ENCODE measurements at places on chromosomes 16 and 17.

GRCh38 chr17:65463242-65463641 lies 98.2 kb downstream of the AXIN2 start:
- DNase-seq, result no peak

GRCh38 chr16:66004699-66005098 lies 361.8 kb upstream of the CDH5 start:
- DNase-seq, result no peak

GRCh38 chr17:77572065-77572601 lies 386.4 kb upstream of the TNRC6C start:
- no peak for DNase-seq

GRCh38 chr17:50893183-50893993 lies 27.2 kb upstream of the TOB1 start:
- DNase-seq, result no peak

DNA sequence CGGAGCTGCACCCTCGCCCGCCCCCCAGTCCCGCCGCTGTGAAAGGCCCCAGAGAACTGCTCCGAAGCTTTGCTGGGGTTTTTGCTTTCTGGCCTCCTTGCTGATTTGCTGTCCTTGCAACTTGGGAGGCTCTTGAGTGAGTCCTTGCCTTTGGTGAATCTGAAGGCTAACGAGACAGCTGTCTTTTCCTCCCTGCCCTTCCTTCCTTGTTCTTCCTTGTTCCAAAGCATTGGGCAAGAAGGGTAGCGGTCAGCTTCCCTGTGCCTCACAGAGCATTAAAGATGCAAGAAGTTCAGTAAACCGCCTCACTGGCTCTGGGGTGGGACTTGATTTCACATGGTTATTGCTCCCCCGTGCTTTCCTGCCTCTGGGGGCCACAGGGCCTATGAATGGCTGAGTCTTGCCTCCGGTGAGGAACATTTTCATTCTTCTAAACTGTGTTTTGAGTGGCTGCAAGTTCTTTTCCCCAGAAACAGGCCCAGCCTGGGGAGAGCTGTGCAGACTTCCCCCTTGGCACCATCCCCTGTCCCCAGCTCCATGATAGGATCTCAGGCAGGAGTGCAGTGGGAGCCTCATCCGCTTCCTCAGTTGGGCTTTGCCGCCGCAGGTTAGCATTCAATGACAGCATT lies 1.4 kb downstream of the YPEL2 start:
- no peak for DNase-seq

DNA sequence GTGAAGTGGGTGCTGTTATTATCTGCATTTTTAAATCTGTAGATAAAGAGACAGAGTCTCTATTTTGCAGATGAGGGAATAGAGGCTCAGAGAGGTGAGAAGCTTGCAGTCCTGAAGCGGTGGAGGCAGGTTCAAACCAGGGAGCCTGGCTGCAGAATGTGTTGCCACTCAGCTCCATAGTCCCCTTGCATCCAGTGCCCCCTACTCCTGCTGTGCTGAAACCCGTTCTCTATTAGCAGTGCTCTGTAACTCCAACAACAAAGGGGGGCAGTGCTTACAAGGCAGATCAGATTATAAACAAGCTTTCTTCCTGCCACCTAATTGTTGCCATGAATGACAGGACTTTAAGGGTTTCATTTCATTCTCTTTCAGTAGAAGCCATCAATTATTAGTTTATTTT lies 118.1 kb upstream of the CACNG3 start:
- no peak for DNase-seq

DNA sequence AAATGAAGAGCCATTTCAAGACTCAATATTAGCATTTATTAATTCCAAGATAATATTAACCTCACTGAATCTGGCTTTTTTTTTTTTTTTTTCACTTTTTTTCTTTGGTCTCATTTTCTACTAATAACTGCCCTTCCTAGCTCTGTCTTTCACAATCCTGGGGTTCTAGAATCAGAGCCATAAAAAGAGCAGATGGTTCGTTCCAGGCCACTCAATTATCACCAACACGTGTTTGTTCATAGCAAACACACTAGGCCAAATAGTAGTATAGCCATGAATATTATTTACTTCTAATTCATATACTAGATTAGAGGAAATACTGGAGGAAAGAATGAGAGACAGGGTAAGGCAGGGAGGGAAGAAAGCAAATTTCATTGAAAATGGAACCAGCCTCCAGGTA lies 39.8 kb downstream of the TEX2 start:
- no peak for DNase-seq

DNA sequence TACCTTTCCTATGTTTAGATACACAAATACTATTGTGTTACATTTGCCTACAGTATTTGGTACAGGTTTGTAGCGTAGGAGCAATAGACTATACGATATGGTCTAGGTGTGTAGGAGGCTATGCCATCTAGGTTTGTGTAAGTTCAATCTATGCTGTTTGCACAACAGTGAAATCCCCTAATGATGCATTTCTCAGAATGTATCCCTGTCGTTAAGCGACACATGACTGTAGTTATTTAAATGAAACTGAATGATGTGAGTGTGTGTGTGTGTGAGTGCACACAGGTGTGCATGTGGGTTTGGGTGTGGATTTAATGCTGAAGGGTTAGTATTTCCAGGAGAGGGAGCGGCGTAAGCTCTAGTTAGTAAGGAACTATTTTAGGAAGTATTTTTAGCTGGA lies 34.6 kb upstream of the SMIM36 start:
- DNase-seq, result no peak

GRCh38 chr17:18363101-18364049 lies at the start of gene SHMT1:
Gene SHMT1 (minus strand): TSS chr17:18363550. CDS start chr17:18355981, 7,569 bp downstream.
- DNase-seq, result peak; percentile 96

- DNase-seq, result no peak
These were observed 15.4 kb upstream of the NUDT16L1 start for GRCh38 chr16:4677994-4678393.

DNA sequence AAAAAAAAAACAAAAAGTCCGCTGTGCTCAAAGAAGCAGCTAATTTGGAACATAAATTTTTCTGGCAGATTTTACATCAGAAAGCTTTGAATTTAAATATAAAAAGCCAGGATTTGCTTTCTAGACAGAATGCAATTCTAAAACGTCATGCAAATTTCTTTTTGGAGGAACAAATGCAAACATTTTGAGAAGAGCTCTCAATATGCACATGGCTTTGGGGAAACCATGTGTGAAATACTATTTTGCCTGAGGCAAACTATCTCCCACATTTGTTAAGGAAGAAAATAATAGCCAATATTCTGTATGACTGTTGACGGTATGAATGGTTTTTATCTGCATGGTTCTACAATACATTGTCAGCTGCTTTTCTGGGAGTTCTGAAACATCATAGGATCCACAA lies 320.0 kb upstream of the PSMD7 start:
- DNase-seq, result no peak

DNA sequence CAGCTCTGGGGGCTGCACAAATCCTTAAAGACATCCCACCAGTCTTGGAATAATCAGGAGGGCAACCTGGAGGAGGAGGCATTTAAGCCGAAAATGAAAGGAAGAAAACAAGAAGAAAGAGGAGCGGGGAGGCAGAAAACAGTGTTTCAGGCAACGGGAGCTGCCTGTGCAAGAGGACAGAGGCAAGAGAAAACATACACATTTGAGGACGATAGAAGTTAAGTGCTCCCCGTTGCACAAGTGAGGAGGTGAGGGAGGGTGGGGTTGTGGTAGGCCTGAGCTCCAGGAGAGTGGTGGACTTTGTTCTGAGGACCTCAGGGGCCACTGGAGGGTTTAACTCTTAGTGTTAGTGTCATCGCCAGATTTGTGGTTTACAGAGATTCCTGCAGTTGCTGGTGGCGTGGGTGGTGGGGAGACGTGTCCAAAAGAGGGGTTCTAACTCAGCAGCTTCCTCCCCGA lies 27.6 kb upstream of the CIBAR2 start:
- DNase-seq, result no peak

GRCh38 chr16:53974484-53975080 lies 270.6 kb downstream of the FTO start:
- DNase-seq, result no peak

- peak; percentile 65 for DNase-seq
These were observed 184.8 kb upstream of the CIBAR2 start for GRCh38 chr16:85296859-85297660.

DNA sequence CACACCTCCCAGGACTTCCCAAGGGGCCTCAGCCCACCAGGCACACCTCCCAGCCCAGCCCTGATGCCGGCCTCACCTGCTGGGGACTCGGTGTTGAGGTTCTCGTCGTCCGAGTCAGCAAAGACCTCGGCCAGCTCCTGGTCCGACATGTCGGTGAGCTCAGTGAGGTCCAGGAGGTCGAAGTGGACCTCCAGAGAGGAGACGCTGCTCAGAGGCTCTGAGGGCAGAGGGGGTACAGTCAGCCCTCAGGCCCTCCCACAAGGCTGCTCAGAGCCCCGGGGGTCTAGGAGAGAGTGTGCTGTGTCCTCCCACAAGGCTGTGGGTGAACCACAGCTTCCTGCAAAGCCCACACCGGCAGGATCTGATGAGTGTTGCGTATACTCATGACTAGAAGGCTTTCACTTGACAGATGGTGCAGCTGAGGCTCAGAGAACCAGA lies 10.5 kb downstream of the DBNDD1 start:
- peak; percentile 70 for DNase-seq

DNA sequence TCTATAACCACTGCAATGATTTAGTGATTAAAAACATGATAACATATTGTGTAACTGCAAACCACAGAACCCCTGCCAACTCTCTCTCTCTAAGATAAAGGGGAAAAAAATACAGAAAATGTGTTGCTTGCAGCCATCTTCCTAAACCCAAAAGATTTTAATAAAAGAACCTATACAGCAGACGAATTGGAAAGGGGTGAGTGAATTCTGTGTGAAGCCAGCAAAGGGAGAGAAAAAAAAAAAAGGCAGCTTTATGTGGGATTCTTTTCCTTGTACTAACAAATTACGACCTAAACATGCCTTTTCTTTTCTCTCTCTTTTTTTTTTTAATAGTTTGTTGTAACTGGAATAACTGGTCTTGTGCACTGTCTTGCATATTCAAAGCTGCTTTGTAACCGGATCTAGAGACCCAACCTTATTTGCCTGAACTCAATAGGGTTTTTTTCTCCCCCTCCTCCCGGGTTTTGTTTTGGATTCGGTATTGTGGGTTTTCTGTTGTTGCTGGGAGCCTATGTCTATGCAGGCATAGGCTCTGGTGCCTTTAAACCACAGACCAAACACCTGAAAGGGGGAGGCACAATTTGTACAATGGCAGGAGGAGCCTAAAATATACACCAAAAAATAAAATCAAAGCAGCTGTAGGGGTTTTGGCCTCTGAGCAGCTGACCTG lies 7.0 kb upstream of the ZFHX3 start:
- no peak for DNase-seq

DNA sequence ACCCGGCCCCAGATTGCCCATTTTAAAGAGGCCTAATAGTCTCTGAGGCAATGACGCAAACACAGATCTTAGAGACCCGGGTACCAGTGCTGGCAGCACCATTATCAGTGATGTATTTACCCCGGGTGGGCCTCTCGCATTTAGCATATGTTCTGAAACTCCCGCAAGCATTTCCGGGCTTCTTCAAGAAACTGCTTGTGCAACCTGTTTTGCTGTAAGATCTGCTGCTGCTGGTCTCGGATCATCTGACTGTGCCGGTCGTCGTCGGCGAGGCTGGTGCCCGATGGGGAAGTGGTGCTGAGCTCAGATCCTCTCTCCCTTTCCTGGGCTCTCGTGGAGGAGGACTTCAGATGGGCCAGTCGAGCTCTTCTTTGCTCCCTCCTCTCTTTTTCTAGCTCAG lies 12.5 kb downstream of the CEP295NL start:
- peak; percentile 70 for DNase-seq

- DNase-seq, result no peak
These were observed 23.7 kb upstream of the PHLPP2 start for GRCh38 chr16:71748226-71748625.

- DNase-seq, result no peak
These were observed 104.7 kb downstream of the COPRS start for GRCh38 chr17:31754239-31754945.

DNA sequence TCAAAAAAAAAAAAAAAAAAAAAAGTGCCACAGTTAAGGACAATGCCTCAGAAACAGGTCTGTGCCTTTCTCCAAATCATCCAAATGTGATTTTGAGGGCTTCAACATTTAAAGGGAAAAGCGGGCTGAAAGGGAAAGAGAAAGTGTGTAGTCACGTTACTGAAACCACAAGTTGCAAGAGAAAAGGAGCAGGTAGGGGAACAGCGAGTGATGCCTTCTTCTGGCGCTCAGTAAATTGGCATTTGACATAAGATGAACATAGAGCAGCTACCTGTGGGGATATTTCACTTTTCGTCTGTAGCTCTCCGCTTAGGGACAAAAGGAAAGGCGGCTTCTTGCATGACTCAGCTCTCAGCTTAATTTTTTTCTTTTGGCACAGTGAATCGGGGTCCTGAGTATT lies 11.1 kb downstream of the CMTM2 start:
- peak; percentile 57 for DNase-seq

GRCh38 chr17:57294101-57294500 lies 37.8 kb downstream of the MSI2 start:
- DNase-seq, result no peak

GRCh38 chr17:45413498-45413923 lies 19.2 kb downstream of the ARHGAP27 start:
- DNase-seq, result no peak

GRCh38 chr16:8996891-8997290 lies 33.2 kb upstream of the USP7 start:
- DNase-seq, result no peak

GRCh38 chr17:17810084-17810894 lies 26.5 kb downstream of the SREBF1 start:
- DNase-seq, result no peak

- no peak for DNase-seq
These were observed 33.4 kb downstream of the GJC1 start for GRCh38 chr17:44796731-44797130.

DNA sequence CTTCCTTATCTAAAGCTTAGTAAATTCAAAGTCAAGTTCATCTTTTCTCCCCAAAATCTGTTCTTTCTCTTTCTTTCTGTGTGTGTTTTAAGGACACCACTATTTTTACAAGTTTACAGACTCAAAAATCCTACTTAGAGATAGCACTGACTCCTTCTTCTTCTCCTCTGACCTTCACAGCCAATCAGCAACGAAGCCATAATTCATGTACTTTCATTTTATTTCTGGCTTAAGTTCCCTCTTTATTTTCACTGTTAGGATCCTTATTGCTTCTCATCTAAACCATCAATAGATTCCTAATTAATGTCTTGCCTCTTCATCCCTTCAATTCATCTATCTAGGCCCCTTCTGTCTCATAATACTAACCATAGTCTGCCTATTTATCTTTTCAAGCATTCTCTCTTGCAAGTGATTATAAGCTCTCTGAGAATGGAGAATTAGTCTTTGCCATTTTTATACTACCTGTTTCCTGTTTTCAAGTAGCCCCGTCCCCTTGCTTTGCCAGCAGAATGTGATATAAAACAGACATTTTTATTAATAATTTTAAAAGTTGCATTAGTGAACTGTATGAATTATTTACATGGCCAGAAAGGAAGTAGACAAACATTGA lies 27.0 kb downstream of the CDC27 start:
- DNase-seq, result no peak

DNA sequence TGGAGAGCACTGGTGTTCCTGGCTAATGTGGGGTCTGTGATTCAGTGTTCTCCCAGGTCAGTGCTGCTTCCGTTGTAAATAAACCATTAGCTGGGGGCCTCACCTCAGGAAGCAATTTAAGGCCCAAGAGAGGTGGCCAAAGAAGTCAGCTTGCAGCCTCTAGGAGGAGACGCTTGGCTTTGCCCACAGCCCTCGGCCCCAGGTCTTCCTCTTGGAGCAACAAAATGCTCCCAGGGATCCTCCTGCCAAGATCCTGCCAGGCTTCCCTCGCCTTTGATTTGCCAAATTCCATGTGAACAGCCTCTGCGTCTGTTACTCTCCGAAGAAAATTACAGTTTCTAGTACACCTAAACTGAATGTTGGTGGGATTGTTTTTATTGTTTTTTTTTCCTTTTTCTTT lies 62.4 kb upstream of the TBX2 start:
- no peak for DNase-seq
